ENCODE measurements at places on chromosomes 2 and 18.

- DNase-seq = no peak
Observed at GRCh38 chr18:22434973-22435608, 17.4 kb upstream of the CTAGE1 start.

- DNase-seq = no peak
Observed at GRCh38 chr18:56891116-56891515, 240.0 kb downstream of the WDR7 start.

GRCh38 chr18:13233787-13234783 is 15.5 kb downstream of the LDLRAD4 start:
- no peak for DNase-seq

- no peak for DNase-seq
Observed at GRCh38 chr2:15142069-15142689, 419.0 kb downstream of the NBAS start.

- no peak for DNase-seq
Observed at GRCh38 chr2:54866179-54866578, 142.7 kb downstream of the EML6 start.

GRCh38 chr2:56952871-56953270 is 769.1 kb downstream of the CCDC85A start:
- DNase-seq = no peak

DNA sequence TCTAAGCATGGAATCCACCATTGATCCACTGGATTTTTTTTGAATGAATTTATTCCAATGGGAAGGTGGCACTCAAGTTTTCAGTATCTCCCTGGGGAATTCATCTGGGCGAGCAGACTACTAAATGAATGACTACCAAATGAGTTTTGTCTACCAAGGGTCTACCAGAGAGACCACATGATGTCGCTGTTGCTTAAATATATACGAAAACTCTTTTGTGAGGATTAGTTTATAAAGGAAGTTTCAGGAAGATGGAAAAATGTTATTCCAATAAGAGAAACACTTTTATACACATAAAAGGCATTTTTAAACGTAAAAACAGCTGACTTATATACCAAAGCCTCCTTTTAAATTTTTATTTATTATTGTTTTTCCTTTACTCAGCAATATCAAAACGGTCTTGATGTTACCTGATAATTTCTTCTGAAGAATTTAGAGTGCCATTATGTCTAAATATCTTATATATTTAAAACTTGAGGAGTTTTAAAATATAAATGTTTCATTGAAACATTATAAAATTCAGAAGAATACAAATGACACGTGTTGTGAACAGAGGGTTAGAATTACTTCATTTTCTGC is 139.7 kb downstream of the HRH4 start:
- peak; percentile 43 for DNase-seq

- no peak for DNase-seq
Observed at GRCh38 chr2:107322416-107322815, 436.4 kb upstream of the ST6GAL2 start.

All from HFF-Myc (cell line).